T-helper 9 cell (primary cell): ENCODE measurements at places on chromosomes 3 and 15.

GRCh38 chr3:30664884-30665283 lies 58.5 kb downstream of the TGFBR2 start:
- DNase-seq = no peak

DNA sequence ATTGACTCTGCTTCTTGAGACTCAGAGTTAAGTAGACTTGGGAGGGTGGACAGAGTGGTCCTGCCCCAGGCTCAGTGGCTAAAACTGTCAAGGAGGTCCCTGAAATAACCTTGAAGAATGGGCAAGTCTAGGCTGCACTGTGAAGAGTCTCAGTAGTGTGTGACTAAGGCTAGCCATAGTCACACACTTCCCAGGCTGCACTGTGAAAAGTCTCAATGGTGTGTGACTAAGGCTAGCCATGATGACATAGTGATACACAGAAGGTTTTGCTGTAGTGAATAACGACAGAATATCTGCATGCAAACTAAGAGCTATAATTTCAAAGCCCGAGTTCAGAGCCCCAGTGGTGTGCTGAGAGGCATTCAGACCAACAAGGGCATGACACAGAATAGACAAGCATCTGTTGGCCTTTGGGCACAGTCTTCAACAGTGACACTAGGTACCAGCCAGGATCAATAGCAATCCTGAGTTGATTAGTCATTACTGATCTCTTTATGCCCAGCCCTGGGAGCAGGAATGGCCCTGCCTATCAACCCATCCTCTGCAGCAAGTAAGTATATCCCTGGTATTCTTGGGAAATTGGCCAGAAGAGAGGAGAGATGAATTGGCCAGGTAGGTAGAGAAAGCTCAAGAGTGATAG lies 72.4 kb upstream of the BBX start:
- DNase-seq = no peak

DNA sequence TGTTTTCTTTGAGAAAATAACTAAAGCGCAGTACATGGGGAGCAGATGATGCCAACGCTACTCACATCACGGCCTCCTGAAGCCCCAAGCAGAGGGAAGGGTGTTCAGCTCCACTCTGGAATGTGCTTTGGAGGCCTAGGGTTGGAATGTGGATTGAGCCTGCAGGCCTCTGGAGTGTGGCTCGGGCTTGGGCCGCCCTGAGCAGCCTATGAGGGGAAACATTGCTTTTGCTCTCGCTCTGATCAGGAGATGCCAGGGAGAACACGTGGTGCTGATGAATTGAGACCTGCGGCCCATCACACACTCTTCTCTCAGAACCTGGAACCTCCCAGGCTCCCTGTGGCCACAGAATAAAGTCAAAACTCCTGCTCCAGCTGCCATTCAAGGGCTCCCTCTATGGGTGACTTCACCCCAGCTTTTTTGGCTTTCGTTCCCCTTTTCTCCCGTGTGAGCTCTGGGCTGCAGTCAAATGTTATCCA lies 23.3 kb downstream of the CCDC13 start:
- no peak for DNase-seq

DNA sequence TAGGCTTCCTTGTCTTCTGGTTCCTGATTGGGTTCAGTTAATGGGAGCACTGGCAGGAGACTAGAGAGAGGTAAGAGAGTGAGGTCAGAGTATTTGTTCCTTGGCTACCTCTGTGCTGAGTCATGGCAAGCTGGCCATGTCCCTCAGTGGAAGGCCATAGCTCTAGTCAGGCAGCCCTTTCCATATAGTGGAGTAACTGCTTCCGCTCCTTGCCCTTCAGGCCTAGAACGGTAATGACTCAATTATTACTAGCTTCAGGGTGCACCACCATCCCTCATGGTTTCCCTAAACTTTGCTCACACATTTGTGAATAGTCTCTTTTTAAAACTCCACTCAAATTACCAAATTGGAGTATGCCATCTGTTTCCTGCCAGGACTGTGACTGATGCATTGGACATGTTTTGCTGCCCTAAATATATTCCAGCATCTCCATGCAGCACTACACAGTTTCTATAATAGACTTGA lies 10.5 kb upstream of the ANO10 start:
- DNase-seq = no peak

DNA sequence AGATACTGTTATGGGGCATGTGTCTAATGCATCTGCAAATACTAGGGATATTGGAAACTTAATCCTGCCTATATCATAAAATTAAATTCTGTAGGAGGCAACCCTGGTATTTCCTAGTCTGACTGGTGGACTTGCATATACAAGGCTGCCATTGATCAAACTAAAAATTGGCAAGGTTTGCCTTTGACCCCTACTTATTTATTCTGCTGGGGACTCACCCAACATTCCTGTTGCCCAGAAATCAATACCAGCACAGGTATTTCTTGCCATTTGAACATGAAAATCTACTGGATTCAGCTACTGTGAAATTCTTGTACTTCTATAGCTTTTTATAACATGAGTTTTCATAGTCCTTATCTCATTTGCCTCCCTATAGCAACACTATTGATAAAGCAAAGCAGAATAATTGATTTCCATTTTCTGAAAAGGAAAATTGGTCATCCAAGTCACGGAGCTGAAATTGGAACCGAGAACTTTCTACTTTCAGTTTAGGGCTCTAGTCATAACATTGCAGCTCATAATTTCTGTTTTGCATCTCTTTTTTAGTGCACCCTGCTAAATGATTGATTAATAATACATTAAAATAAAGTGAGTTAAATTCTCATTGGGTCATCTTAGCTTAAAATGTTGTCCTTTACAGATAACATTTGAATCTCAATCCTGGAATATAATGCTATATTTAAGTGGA lies 365.2 kb downstream of the MFSD1 start:
- no peak for DNase-seq

GRCh38 chr3:42649783-42650182 lies 3.7 kb upstream of the ZBTB47 start:
- no peak for DNase-seq

DNA sequence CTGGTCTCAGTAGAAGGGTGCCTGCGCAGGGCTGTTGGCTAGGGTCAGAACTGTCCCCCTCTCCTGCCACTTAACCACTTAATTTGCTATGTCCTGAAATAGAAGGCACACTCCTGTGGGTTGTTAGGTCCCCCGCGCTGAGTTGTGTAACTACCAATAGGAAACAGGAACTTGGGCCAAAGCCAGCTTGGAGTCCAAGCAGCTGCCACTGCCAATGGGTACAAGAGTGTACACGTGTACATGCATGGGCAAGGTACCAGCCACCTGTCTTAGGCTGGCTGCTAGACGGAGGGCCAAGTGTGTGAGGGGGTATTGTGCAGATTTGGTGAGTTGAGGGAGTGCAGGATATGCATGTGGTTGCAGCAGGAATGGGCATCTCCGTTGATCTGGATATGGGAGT lies 29.7 kb upstream of the POLG start:
- DNase-seq = no peak

- DNase-seq = no peak
Observed at GRCh38 chr15:79887054-79887930, 9.5 kb downstream of the MTHFS start.

GRCh38 chr3:23752126-23752525 lies 53.6 kb upstream of the UBE2E1 start:
- DNase-seq = no peak

DNA sequence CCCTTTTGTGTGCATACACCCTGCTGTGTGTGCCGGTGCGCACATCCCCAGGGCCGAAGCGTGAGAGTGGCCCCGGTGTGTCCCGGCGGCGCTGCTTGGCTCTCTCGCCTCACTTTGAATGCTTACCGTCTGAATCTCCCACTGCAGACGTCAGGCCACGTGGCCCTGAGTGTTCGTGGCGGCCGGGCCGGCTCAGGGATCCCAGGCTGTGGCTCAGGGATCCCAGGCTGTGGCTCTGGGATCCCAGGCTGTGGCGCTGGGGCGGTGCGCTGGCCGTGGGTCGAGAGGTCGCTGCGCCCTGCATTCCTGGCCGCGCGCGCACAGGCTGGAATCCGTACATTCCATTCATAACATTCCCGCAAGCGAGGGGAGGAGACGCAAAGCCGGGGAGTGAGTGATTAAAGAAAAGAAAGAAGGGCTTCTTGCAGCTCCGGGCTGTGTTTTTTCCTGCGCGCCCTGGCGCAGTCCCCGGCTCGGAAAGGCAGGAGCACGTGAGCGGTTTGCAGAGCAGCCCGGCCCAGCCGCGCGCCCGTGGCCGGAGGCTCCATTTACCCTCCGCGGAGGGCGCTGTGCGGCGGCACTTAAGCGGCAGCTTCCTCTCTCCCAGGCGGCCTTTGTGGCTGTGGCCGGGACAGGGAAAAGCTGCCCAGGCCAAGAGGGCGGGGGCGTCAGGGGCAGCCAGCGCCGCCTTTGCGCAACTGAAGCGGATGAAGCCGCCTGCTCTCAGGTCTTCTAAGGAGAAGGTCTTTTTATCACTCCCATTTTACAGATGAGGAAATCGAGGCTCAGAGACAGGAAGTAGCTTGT lies 87.0 kb upstream of the ALDH1L1 start:
- no peak for DNase-seq

DNA sequence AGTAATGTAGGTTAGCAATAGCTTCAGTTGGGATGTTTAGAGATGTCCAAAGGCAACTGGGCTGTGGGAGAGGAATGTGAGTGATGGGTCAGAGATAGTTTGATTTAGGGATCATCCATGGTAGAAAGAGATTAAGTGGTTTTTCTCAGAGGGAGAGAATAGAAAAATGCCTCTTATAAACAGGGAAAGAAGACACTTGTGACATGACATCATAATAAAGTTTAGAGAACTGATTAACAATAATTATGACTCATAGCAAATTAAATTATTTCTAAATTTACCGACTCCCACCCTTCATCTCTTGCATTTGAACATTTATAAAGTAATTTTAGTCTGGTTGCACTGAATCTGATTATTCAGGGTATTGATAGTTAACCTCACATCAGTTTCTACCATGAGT lies 145.1 kb downstream of the CDIN1 start:
- DNase-seq = no peak

DNA sequence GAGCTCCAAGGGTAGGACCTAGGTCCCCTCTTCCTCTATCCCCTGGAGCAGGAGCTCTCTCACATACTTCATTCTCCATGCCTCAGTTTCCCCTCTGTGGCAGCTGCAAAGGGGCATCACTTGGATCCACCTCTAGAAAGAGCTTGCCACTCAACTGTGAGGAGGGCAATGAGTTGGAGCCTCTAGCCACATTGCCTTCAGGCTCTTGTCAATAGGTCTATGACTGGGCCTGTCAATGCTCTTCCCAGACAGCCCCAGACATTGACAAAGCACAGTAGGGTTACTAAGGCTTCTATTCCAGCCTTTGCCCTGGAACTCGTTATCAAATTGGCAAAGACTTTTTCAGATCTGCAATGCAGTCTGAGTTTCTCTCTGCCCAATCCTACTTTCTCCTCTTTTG lies 4.4 kb upstream of the VIPR1 start:
- no peak for DNase-seq

GRCh38 chr3:43370293-43370980 lies 84.1 kb downstream of the SNRK start:
- no peak for DNase-seq

DNA sequence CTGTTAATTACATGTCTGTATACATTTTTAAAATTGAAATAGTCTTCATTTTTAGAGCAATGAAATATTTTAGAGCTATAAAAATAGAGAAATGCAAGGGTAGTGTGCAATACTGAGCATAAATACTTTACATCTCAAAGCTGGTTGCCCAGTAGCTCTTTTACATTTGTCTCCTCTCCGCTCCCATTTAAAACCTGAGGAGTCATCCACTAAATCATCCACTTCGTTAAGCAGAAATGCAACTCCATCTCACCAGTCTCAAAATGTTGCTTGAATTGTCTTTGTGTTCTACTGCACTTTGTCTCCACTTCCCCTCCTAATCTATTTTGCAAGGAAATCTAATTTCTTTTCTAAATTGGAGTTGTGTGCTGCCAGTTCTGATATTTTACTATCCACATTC lies 563.6 kb downstream of the VGLL3 start:
- no peak for DNase-seq

GRCh38 chr3:143294188-143294587 lies 174.6 kb downstream of the CHST2 start:
- no peak for DNase-seq

DNA sequence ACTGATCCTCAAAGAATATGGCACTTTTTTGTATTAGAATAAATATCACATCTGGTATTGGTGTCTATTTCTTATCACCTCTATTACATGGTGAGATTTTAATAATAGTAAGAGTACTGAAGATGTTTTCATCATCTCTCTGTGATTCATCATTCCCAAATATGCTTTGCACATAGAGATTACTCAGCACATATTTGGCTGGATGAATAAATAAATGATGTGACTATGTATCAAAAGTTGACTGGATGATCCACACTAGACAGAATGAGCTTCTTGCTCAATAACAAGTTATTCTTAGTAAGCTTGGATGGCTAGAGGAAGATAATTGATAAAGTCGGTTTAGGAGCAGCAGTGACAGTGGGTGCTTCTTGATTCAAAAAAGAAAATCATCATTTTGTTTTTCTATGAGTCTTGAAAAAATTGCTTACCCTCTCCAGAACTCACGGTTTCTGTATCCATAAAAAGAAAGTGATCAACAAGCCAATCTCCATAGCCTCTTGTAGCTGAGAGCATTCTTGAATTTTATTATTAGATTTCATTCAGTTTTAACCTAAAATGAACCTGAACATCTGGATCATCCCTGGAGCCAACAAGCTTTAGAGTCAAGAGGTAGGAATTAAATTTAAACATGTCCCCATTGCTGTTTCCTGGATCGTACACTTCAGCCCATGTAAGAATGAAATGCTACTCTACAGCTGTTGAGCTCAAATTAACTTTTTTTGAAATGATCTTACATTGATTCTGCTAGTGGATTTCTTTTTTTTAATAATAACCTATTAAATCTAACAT lies 104.8 kb upstream of the OSTN start:
- DNase-seq = no peak

GRCh38 chr3:42172047-42172654 lies 81.0 kb downstream of the TRAK1 start:
- DNase-seq = no peak

- DNase-seq = no peak
Observed at GRCh38 chr3:105842449-105842848, 26.4 kb downstream of the CBLB start.

- DNase-seq = no peak
Observed at GRCh38 chr15:41583795-41584194, 24.8 kb downstream of the TYRO3 start.

DNA sequence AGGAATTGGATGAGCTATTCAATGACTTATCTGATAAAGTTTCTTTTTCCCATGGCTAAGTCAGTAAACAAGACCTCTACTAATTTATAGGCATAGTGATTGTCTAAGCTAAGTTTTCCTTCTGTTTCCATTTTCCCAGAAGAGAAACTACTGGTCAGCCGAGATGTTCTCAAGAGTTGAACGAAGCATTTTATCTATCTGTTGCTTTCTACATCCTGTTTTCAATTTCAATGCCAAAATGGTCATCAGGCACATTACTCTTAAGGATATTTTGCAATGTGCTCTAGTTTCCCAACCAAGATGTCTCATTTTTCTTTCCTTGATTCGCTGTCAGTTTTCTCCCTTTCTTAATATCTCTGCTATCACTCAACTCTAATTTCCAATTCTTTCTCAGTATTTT lies 228.7 kb downstream of the MBNL1 start:
- DNase-seq = no peak

- no peak for DNase-seq
Observed at GRCh38 chr3:124140746-124141145, 148.8 kb upstream of the ROPN1 start.

GRCh38 chr3:126307591-126308393 lies 49.4 kb downstream of the KLF15 start:
- no peak for DNase-seq

GRCh38 chr15:90007076-90007460 lies 5.9 kb downstream of the ZNF710 start:
- DNase-seq = no peak
